ENCODE measurements at places on chromosomes 2 and 18. TPM values are rescaled to one million over a fixed set of nuclear protein-coding genes. Genes with fewer than 3 reads are reported as not detected.

Gene SLC38A11
- not detected for total RNA-seq

Gene APCDD1
- 0.37 TPM for total RNA-seq

Gene EIPR1
- 42.9 TPM for total RNA-seq

Gene CNGA3
- not detected for total RNA-seq

Gene MAL
- total RNA-seq = not detected

DNA sequence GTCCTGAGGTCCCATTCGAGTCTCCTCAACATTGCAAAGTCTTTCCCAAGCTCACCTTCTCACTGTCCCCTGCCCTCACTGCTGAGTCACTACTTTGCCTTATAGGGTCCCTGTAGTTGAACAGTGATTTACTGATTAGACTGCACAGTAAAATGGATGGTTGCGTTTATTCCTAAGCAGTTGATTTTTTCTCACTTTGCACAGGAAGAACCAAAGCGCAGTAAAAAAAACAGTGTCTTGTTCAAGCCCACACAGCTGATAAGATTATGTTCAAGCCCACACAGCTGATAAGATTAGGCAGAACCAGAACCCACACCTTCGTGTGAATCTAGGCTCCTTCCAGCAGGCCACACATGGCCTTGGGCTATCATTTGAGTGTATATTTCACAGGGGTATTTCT lies 215.3 kb upstream of the COPS8 start:
- DNase-seq = no peak

DNA sequence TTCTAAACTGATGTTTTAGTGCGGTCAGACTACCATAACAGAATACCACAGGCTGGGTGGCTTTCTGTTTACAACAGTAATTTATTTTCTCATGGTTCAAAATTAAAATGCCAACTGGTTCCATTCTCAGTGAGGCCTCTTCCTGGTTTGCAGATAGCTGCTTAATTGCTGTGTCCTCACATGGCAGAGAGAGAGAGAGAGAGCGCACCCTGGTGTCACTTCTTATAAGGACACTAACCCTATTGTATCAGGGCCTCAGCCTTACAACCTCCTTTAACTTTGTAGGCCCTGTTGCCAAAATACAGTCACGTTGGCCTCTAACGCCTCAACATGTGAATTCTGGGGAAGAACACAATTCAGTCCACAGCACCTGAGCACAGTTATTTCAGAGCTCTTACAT lies 37.5 kb upstream of the ZNF385B start:
- DNase-seq = peak; percentile 61

DNA sequence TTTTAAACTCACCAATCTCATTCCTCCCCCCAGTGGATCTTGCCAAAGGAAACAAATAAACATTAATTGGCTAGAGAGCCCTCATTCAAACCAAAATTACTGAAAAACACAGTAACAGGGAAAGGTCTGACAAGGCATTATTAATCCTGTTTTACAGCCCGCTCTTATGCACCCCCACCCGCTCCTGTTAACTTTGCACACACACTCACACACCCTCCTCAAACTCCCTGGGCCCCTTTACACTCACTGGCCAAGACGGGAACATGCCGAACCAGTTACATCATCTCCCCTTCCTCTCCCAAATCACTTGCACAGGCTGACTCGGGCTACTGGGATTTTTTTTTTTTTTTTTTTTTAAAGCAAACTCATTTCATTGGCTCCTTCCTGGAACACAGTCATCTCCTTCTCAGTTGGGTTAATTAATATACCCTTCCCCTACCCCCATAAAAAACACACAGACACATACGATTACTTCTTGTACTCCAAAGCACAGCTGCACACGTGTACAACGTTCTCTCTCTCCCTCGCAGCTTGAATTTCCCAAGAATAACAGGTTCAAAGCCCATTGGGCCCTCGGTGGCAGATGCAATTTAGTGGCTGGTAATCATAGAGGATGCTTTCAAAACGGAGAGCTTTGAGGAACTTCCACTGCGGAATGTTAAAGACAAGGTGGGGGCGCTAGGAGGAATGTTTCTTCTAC lies 31.8 kb downstream of the KLF7 start:
- peak; percentile 81 for DNase-seq

GRCh38 chr2:176613323-176613987 lies 344.2 kb downstream of the MTX2 start:
- peak; percentile 23 for DNase-seq

DNA sequence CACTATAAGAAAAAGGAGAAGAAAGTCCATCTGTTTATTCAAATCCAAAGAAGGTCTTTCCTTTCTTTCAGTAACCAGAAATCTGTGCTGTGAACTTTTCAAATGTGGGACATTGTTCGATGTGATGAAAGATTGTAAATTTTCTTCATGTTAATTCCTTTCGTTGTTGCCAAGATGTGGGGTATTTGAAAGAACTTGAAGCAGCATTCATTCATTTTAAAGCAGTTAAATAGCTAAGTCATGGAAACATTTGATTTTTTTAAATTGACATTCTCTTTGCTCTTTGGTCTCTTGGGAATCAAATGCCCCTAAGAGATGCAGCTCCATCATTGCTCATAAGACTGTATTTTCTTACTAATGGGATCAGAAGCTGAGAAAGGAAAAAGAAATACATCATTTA lies 93.7 kb upstream of the EHBP1 start:
- no peak for DNase-seq

DNA sequence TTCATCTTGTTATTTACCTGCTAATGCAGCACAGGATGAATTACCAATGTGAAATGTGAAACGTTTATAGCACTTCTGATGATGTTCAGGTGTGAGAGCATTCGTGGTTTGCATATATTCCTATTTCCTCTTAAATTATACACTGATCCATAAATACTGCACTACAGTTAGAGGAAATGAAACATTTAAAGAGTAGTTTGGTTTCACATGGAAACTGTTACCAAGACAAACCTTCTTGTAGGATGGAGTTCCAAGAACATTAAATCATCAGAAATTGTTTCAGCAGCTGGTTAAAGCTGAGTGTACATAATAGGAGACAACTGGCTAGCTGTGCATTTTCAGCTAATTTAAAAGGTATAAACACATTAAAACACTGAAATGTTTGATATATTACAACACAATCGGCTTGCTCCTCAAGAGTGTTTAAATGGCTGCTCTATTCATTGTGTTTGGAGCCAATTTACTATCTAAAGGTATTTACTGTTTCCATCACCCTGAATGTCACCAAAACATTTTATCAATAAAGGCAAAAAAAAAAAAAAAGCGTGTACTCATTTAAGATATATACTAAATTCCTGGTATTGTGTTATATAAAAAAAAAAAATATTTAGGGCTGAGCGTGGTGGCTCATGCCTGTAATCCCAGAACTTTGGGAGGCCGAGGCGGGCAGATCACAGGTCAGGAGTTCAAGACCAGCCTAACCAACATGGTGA lies 100.6 kb downstream of the DYM start:
- DNase-seq = no peak

- peak; percentile 6 for DNase-seq
These were observed 147.0 kb upstream of the OSR1 start for GRCh38 chr2:19505199-19506136.

GRCh38 chr2:54632733-54633692 lies 90.4 kb upstream of the EML6 start:
- peak; percentile 49 for DNase-seq

DNA sequence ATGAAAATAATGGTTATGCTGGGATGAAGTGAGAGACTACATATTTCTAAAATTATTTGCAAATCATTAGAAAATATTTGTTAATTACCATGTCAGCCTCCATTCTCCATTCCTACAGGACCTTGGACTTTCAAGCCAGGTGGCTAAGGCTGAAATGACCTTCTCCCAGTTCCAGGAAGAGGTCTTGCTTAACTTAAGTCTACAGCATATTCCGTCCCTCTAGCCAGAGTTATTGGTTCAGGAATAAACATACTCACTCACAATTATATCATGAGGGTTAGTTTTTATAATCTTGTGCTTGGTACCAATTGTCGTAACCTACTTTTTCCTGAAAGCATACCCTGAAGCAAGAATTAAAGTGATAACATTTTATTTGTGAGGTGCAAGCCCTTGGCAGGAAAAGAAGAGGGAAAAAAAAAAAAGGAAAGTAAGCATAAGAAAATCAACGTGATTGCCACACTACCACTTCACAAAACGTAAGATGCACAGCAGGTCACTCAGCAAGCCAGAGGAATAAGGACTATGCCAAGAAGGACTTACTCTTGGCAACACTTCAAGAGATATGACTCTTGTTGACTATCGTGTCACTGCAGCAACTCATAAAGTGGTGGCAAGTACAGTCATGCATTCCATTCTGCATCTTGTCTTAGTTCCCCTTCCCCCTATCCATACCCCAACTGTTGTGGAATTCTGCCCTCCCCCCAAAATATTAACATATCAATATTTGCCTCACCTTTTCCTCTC lies 479.1 kb downstream of the MBD2 start:
- peak; percentile 62 for DNase-seq

GRCh38 chr18:78499586-78499985 lies 480.0 kb upstream of the SALL3 start:
- DNase-seq = no peak

- no peak for DNase-seq
These were observed 27.0 kb downstream of the GCA start for GRCh38 chr2:162370931-162371330.

DNA sequence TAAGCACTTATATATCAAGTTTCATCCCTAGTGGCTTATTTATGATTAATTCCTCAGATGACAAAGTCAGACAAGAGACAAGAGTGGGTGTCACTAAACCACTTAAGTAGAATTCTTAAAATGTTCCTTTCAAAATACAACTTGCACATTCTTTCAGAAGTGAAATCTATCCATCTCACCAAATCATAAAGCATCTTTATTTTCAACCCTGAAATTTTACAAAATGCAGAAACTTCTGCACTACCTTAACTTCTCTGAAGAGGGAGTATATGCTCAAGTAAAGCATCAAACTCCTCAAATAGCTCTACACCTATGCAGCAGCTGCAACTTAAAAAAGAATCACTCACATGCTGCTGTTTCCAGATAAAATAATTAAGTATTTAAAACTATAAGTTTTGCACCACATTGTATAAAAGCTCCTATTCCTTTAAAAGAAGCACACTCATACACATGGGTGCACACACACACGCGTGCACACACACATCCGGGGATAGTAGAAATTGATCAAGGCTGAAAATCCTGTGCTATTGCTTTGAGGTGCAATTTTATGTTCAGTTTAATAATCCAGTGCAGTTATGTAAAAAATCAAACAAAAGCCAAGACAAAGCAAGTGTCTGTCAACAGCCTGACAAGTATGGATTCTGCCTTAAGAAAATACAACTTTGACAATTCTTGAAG lies 244.5 kb downstream of the TCF4 start:
- peak; percentile 25 for DNase-seq

DNA sequence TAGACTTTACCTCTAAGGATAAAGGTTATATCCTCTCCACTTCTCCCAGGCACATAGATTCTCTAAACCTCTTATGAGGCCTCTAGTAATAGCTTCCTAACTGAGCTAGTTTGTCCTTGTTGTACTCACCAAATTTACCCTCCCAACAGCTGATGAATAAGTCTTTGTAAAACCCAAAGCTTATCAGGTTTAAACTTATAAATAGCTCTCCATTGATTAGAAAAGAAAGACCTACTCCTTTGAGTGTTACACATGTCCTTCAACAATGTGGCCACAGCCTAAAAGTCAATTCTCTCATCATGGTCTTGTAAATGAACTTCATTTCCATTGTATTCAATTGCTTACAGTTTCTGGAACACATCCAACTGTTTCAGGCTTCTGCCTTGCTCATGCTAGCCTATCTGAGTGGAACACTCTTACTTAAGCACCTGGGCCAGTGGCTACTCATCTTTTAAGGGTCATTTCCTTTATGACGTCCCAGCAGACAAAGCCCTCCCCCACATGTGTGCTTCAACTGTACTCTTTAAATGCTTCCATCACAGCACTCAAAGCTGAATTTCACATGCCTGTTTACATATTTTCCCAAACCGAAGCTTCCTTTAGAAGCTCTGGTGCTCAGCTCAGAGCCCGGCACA lies 131.6 kb downstream of the CDH2 start:
- peak; percentile 27 for DNase-seq

DNA sequence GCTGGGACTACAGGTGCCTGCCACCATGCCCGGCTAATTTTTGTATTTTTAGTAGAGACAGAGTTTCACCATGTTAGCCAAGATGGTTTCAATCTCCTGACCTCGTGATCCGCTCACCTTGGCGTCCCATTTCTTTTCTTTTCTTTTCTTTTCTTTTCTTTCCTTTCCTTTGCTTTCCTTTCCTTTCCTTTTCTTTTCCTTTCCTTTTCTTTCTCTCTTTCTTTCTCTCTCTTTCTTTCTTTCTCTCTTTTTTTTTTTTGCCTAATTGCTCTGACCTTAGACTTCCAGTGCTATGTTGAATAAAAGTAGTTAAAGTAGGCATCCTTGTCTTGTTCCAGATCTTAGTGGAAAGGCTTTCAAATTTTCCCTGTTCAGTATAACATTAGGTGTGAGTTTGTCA lies 41.0 kb upstream of the REEP1 start:
- no peak for DNase-seq

GRCh38 chr2:73939419-73939818 lies 12.7 kb downstream of the DGUOK start:
- peak; percentile 91 for DNase-seq

DNA sequence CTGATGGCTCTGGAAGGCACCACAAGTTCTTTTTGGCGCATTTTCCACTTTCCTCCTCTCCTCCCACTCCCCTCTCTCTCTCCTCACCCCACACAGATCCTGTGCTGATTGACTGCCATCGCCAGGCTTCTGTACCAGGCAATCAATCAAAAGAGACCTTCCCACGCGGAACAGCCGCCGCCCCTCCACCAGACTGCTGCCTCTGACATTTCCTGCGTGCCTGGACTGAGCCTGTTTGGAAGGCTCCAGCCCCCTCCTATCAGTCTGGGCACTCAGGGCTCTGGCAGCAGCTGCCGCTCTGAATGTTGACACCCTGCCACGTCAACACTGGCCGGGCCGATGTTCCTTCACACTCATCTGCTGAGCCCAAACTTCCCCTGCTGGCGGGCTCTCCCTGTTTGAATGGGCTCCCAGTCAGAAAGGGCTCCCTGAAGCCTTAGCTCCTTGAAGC lies 467.7 kb downstream of the EPHA4 start:
- DNase-seq = peak; percentile 38

- no peak for DNase-seq
These were observed 39.1 kb downstream of the SLC3A1 start for GRCh38 chr2:44314362-44314761.

- DNase-seq = no peak
These were observed 14.4 kb upstream of the GPR17 start for GRCh38 chr2:127631541-127631996.

- no peak for DNase-seq
These were observed 545.0 kb downstream of the SOX11 start for GRCh38 chr2:6237039-6237660.

Measured in MCF 10A (cell line).